ENCODE measurements at places on chromosomes 3 and 15. TPM values are rescaled to one million over a fixed set of nuclear protein-coding genes. Genes with fewer than 3 reads are reported as not detected.

TEX55 gene
- polyA plus RNA-seq, result not detected

TIMP4 gene
- polyA plus RNA-seq, result not detected

MYL3 gene
- not detected for polyA plus RNA-seq

TMCO5A gene
- polyA plus RNA-seq, result not detected

IL1RAP gene
- 2.3 TPM for polyA plus RNA-seq

DUOX1 gene
- not detected for polyA plus RNA-seq

CHRNA7 gene
- polyA plus RNA-seq, result 0.16 TPM

VEPH1 gene
- polyA plus RNA-seq, result not detected

PPM1L gene
- 1.4 TPM for polyA plus RNA-seq

ARID3B gene
- polyA plus RNA-seq, result 23.0 TPM

DUOXA2 gene
- polyA plus RNA-seq, result not detected

MESP2 gene
- 0.19 TPM for polyA plus RNA-seq

WNT5A gene
- polyA plus RNA-seq, result not detected

RTP1 gene
- not detected for polyA plus RNA-seq

CCR3 gene
- 0.19 TPM for polyA plus RNA-seq

GOLGA8H gene
- 0.85 TPM for polyA plus RNA-seq

SLCO2A1 gene
- not detected for polyA plus RNA-seq

CACNA2D3 gene
- polyA plus RNA-seq, result 0.19 TPM

CLRN1 gene
- not detected for polyA plus RNA-seq

AMOTL2 gene
- polyA plus RNA-seq, result not detected

ANXA2 gene
- 59.8 TPM for polyA plus RNA-seq

KBTBD13 gene
- polyA plus RNA-seq, result not detected

CLEC3B gene
- polyA plus RNA-seq, result 0.82 TPM

CHL1 gene
- 5.4 TPM for polyA plus RNA-seq

GOLGA8J gene
- polyA plus RNA-seq, result not detected

PDIA3 gene
- 42.7 TPM for polyA plus RNA-seq

PPP1R14D gene
- polyA plus RNA-seq, result 0.19 TPM

ANKUB1 gene
- not detected for polyA plus RNA-seq

Data from B cell (primary cell).